Fibroblast of gingiva (primary cell): ENCODE measurements at places on chromosomes 5 and 9.

- no peak for DNase-seq
Observed at GRCh38 chr9:99866398-99866797, 40.1 kb upstream of the STX17 start.

DNA sequence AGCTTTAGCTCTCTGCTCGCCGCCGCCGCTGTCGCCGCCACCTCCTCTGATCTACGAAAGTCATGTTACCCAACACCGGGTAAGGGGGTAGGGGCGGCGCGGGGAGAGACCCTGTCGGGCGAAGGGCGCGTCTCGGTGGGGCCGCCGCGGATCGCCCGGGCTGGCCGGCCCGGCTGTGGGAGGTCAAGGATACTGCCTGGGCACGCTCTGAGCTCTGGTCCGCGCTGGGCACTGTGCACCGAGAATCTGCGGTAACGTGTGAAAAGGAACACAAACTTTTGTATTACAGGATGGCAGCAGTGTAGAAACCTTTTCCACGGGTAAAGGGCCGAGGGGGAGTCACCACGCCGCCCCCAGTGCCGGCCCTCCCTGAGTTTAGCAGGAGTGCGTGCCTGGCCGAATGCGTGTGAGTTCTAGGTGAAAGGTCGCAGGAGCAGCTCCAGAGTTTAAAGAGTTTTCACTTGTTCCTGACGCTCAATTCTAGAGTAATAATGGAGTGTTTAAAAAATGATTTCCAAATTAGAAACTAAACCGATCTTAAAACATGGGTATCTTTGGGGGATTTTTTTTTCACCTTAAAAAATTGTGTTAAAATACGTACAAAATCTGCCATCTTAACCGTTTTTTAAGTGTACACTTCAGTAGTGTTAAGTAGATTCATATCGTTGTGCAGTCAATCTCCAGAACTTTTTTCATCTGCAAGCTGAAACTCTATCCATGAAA lies at the start of gene HSDL2:
Gene HSDL2, plus strand, starts transcription at position 7 of the 723 bp plus-strand sequence. Its CDS starts 56 bp downstream, at position 63.
- peak; percentile 38 for DNase-seq

GRCh38 chr5:59562756-59563389 lies 330.7 kb downstream of the PDE4D start:
- DNase-seq: peak; percentile 81

DNA sequence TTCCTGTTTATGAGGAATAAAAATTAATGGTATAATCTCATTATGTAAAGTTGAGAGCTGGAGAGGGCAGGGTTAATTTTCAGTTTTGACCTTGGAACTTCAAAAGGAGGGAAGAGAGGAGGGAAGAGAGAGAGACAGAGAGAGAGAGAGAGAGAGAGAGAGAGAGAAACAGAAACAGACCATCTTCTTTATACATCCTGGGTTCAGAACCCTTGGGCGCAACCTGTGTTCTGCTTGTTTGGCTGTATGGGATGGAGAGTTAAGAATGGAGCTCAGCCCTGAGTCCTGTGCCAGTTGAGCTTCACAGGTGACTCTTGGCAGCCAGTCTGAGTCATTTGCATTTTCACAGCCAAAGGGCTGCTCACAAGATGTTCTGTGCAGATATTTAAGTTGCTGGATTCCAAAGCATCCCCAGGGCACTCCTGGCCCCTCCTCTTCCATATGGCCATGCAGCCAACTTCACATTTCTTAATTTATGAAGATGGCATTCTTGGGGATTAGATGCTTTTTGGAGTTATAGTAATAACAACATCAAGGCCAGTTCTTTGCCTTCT lies 143.5 kb downstream of the CARTPT start:
- no peak for DNase-seq

DNA sequence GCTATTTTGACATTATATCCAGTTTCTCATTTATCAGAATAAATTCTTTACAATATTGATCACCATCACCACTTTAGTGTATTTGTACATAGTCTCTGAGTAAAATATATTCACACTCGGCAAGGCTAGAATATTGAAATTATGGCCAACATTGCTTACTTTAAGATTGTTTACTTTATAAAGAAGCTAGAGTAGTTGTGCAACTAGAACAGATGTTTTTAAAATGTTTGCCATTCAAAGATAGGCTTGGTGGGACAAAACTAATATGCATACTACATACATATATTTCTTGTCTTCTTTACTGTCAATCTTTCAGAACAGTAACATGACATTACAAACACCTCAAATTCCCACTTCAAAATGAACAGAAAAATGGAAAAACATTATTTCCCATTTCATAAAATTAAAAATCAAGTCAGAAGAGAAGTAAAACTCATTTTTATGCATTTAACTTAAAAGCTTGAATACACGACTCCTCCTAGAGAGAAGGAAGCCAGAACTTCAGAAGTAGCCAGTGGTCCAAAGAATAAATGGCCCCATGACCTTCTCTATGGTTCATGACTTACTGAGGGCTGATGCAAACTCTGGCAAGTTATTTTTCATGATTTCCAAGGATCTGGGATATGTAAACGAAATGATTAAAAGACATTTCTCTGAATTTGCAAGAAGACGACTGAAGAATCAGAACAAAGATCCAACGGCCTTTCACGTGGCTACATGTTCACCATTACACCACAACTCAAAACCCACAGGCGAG lies 14.1 kb downstream of the MTX3 start:
- no peak for DNase-seq

GRCh38 chr9:34380034-34380510 lies 3.4 kb upstream of the MYORG start:
- DNase-seq: no peak

- no peak for DNase-seq
Observed at GRCh38 chr5:108382784-108383330, 959 bp upstream of the FBXL17 start.
